ENCODE measurements at places on chromosomes 6 and 20. TPM values are rescaled to one million over a fixed set of nuclear protein-coding genes. Genes with fewer than 3 reads are reported as not detected.

The CASS4 gene
- total RNA-seq = 2.2 TPM

GRCh38 chr6:159972506-159973268, 3.8 kb downstream of the IGF2R start:
- DNase-seq = no peak

The COL12A1 gene
- 1,307 TPM for total RNA-seq

The APOM gene
- total RNA-seq = not detected

- DNase-seq = no peak
Observed at GRCh38 chr6:151630387-151630786, 136.6 kb downstream of the CCDC170 start.

- DNase-seq = no peak
Observed at GRCh38 chr6:129280749-129281148, 397.8 kb downstream of the LAMA2 start.

DNA sequence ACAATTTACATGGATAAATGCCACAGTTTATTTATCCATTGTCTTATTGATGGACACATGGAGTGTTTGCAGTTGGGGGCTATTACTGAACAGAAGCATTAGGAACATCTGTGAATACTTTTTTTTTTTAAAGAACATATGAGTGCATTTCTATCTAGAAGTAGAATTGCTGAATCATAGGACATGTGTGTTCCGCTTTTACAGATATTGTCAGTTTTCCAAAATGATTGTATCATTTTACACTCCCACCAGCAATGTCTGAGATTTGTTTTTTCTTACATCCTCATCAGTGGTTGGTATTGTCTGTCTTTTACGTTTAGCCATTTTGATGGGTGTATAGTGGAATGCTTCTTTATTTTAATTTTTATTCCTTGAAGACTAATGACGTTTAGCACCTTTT, 42.0 kb upstream of the ASIP start:
- no peak for DNase-seq

DNA sequence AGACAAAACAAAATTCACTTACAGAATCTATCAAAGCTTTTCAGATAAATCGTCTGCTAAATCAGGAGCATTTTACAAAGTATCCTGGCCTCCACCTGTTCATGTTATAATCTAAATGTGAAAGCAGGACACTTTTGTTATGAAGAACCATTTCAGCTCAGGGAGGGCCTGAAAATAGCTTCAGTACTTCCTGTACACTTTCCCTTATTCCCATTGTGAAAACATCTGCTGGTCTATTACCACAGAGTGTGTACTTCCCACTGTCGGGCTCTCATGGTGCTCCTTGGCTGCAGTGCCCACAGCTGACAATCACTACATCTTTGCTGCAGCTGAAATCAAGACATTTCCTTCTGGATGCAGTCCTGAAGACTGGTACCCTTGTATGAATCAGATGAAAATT, 128.1 kb downstream of the OPRM1 start:
- DNase-seq = no peak

The CD109 gene
- 37.6 TPM for total RNA-seq

GRCh38 chr6:31821301-31822035, 6.1 kb upstream of the HSPA1B start:
- no peak for DNase-seq

GRCh38 chr20:18265441-18265840, 22.9 kb upstream of the ZNF133 start:
- no peak for DNase-seq

All from umbilical cord (tissue), 2 donors.